ENCODE measurements at places on chromosomes 2 and 18.
A peak's percentile ranks its signal among the peaks of the same experiment; 100 is the strongest.

GRCh38 chr18:61569176-61569892 is 236.1 kb downstream of the CDH20 start:
- peak; percentile 80 for DNase-seq

- DNase-seq = no peak
These were observed 143.5 kb downstream of the GALNT13 start for GRCh38 chr2:154015233-154015632.

- DNase-seq = no peak
These were observed 8.9 kb downstream of the C1QL2 start for GRCh38 chr2:119149611-119150010.

GRCh38 chr18:45328296-45328695 is 287.0 kb upstream of the SLC14A2 start:
- DNase-seq = no peak

DNA sequence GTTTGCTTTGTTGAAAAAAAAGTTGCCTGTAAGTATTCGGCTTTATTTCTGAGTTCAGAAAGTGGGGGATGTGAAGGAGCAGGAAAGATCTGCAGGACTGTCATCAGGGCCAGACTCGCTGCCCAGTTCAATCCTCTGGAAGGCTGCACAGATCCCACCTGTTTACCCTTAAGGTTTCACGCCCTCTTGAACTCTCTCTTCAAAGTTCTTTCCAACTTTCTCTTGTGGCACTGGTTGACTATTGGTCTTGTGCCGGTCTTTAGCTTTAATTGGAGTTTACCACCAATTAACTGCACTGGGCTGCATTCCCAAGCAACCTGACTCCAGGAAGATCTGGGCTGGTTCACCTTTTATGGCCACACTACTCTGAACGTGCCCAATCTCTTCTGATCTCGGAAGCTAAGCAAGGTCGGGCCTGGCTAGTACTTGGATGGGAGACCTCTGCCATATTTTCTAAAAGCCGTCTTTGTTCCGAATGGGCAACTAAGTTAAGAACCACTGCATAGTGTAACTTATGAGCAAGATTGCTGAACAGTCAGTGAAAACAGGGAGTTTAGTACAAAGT is 495.0 kb downstream of the DPP10 start:
- DNase-seq = no peak

GRCh38 chr2:144190908-144191605 is 328.9 kb downstream of the ZEB2 start:
- no peak for DNase-seq

Measured in IMR-90 (cell line).